ENCODE measurements at places on chromosomes 3 and 15.

DNA sequence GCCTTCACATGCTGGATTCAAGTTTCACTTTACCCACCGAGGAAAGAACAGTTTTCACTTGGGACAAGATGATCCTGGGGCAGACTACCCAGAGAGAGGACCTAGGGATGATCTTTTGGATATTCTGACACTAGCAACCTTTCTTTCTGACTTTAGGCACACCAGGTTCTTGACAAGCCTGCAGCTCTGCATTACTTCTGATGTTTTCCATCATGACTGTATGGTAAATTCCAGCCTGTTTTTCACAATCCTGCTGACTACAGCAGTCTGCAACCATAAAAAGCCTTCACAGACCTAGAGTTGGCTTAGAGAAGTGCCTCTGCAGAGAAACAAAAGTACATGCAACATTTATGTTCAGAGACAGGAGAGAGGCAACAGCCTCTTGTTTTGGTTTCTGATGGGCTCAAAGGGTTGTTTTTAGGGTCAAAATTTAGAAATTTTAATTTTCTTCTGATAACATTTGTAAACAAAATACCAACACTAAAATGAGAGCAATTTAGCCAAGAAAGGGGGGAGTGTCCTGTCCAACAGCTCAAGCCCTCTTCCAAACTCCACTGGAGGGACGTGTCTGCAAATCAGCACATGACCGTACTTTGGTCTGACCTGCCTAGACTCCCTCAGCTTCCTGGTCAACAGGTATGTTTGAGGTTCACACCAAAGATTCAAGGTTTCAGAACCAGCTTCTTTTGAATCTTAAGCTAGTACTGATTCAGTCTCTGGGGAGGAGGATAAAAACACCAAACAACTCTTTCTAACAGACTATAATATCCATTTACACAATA is 799 bp downstream of the ABI3BP start:
- no peak for DNase-seq

DNA sequence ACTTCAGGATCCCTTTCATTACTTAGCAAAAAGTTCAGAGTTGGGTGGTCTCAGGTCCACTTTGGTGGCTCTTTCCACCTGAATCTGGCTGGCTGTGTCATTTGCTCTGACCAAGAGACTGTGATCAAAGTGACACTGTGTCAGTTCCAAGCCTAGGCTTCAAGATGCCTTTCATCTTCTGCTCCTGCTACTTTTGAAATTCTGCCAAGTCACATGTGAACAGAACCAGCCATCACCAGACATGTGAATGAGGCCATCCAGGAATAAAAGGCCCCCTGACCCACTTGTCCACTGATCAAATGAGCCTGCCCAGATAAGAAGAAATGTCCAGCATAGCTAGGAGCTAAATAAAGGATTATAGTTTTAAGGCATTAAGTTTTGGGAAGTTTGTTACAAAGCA is 132.2 kb downstream of the OSBPL10 start:
- no peak for DNase-seq

- DNase-seq: no peak
Observed at GRCh38 chr3:141000686-141001085, 50.5 kb upstream of the SPSB4 start.

GRCh38 chr15:81091889-81092558 is 42.0 kb upstream of the CFAP161 start:
- DNase-seq: no peak

GRCh38 chr3:136835089-136835812 is 16.3 kb downstream of the SLC35G2 start:
- no peak for DNase-seq

- DNase-seq: no peak
Observed at GRCh38 chr3:107757140-107757539, 234.4 kb downstream of the BBX start.

GRCh38 chr3:52835766-52836470 is 1.1 kb upstream of the MUSTN1 start:
- no peak for DNase-seq

Data from iPS DF 19.7 (cell line).